ENCODE measurements at places on chromosomes 13 and 19. TPM values are rescaled to one million over a fixed set of nuclear protein-coding genes. Genes with fewer than 3 reads are reported as not detected.

The CEACAM8 gene
- total RNA-seq: not detected

The S1PR4 gene
- total RNA-seq: 1.7 TPM

The STARD13 gene
- 47.7 TPM for total RNA-seq

DNA sequence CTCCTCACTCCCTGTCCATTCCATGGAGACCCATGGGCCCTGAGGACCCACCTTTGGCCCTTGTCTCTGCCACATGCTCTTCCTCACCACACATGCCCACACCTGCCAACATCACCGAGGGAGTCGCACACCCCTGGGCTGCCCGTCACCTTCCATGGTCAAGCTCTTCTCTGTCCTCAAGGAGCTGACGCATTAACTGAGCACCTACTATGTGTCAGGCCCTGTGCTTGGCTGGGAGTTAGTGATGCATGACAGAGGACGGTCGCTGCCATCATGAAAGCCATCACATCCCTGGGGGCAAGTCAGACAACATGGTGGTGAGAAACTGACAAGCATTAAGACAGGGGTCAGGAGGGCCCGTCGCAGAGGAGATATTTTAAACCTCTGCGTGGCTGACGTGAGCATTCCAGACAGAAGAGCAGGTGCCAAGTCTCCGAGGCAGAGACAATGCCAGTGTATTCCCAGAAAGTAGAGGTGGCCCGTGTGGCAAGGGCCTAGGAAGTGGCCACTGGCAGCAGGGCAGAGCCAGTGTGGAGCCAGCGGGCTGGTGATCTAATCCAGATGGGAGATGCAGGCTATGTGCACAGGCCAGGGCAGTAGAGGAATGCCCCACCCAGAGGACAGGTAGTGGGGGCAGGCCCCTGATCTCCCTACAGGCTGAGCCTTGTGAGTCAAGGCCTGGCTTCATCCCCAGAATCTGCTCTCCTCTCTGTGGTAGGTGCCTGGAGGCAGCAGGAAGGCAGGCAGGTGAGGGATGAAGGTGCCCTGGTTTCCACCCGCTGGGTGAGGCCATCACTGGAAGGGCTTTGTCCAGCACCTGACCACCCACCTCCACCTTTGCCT lies 21.2 kb downstream of the ELAVL1 start:
- H3K27ac ChIP-seq: no peak overlapping the region
- peaks cover 65% of the 10 kb centered on the region for H3K36me3 ChIP-seq
- no peak for DNase-seq
- H3K4me1 ChIP-seq: peaks cover 8% of the 10 kb centered on the region

The PDX1 gene
- total RNA-seq: not detected

Measured in endothelial cell of umbilical vein (primary cell).